ENCODE measurements at places on chromosomes 7 and 10.
A peak's percentile ranks its signal among the peaks of the same experiment; 100 is the strongest.

GRCh38 chr10:95425592-95426465 is 135.0 kb upstream of the PDLIM1 start:
- no peak for DNase-seq

- no peak for DNase-seq
These were observed 30.5 kb downstream of the GRK5 start for GRCh38 chr10:119237722-119238436.

- DNase-seq = peak; percentile 31
These were observed 577 bp downstream of the DNAJB9 start for GRCh38 chr7:108570146-108570755.

DNA sequence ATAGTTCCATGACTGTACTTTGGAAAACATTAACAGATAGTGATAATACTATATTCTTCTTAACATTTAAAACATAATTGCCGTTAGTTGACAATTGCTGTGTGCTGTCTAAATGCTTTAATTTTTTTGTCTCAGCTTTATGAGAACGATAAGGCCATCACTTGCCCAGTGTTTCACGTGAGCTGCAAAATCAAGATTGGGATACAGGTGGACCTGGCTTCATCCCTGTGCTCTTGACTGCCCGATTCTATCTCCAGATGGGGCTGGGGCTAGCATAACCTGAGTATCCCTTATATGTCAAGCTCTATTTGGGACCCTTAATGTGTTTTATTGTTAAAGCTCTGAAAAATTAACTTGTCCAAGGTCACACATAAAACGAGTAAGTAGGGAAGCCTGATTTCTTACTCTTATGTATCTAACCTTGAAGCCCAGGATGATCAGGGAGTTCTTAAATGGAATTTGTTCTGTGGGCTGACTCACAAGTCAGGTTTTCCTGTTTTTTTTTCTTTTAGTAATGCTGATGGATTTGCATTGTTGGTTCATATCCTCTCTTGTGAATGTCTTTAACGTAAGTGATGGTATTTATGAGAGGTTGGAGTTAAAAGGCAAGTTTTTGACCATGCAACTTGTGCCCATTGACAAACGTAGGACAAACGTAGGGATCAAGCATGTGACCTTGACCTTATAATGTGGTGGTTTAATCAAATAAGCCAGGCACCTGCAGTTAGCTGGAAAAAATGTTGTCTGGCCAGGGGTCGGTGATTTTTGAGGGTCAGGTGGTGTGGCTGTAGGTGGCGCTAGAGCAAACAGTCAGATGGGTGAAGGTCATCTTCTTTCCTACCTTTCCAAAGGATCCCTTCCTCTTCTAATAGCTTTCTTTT is 3.6 kb downstream of the PRKAR2B start:
- DNase-seq = no peak

- DNase-seq = no peak
These were observed 61.5 kb downstream of the HELLS start for GRCh38 chr10:94607111-94607510.

- no peak for DNase-seq
These were observed 88.5 kb downstream of the PAXIP1 start for GRCh38 chr7:154914308-154914995.

- no peak for DNase-seq
These were observed 35.5 kb downstream of the PPP1R3C start for GRCh38 chr10:91597197-91597881.

- no peak for DNase-seq
These were observed 12.2 kb downstream of the AQP1 start for GRCh38 chr7:30923774-30924413.
